ENCODE measurements at places on chromosomes 16 and 17.

DNA sequence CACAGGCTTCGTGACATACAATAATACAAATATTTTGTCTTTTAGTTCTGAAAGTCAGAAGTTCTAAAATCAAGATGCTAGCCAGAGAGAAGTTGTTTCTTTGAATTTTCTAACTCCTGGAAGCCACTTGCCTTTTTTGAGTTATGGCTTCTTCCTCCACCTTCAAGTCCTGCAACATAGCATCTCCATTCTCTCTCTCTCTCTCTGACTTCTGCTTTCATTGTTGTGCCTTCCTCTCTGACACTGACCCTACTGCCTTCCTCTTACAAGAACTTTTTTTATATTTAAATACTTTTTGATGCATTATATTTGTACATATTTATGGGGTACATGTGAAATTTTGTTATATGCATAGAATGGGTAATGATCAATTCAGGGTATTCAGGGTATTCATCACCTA is 205.9 kb downstream of the MAP2K6 start:
- DNase-seq = no peak

DNA sequence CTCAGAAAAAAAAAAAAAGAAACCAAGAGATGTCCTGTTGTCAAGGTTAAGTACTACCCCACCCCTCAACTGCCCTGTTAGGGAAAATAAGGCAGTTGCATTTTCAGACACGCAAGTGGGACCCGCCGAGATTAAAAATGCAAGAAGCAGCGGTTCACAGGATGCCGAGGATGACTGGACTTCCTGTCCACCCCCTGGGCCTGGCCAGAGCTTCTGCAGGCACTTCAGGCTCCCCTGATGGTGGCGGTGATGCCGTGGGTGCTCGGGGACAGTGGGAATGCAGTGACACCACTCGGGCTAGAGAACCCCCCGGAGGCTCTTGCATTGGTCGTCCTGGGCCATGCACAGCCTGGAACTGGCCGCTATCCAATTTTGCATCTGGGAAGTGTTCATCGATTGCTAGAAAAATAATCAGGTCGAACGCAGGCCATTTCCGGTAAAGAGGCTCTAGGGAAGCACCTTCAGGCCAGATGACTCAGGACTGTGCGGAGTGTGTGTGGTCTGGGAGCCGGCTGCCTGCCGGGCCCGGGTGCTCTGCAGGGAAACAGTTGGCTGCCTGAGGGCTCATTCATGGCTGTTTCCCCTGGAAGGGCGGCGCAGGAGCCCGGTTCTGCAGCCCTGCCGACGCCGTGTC is 13.4 kb upstream of the CRISPLD2 start:
- no peak for DNase-seq

DNA sequence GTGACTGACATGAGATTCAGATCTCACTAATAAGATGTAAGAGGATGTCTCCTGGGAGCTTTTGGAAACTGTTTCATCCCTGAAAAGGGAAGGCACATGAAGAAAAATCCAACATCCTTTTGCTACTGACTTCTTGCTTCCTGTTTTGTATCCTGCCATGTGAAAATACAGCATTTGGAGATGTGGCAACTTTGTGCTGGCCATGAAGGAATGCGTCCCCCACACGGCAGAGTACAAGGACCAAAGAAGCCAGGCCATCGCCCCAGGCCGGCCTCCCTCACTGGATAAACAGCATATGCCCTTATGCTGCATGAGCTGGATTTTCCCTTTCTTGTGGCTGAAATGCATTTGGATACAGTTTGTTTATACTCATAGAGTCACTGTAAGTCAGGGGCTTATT is 5.5 kb upstream of the HASPIN start:
- DNase-seq = no peak

GRCh38 chr16:24652209-24652712 is 77.2 kb upstream of the TNRC6A start:
- DNase-seq = no peak

GRCh38 chr17:75147878-75148546 is 6.3 kb downstream of the JPT1 start:
- no peak for DNase-seq

DNA sequence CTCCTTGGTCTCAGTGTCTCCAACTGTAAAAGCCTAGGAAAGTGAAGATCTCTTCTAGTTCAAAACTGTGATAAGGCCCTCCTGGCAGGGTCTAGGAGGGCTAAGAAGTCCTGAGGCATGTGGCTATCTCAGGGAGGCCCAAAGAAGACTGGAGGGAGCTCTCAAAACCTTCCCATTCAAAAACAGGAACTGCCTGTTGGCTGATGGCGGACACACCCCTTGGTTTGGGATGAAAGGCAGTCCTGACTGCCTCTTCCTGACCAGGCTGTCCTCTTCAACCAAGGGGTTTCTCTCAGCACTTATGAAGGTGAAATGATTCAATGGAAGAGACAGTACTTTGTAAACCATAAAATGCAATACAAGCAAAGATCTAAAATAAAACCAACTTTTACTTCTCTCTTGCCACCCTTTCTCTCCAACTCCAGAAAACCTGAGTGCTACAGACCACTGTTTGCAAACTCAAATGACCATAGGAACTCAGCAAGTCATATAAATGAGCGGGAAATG is 4.7 kb downstream of the ZNF764 start:
- DNase-seq = no peak

DNA sequence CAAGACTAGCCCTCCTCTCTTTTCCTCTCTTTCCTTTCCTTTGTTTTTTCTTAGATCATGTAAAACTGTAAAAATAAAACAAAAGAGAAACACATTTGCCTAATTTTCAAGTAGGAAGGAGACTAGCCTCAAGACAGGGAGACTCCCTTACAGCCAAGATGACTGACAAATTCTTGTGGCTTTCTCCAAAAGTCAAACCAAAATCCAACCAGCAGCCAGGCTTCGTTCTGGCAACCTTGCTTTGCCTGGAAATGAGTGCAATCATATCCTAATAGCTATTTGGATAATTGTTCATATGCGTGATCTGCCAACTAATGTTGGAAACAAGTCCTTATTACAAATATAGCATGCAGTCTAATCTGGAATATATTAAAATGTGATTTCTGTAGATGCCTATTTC is 868.9 kb upstream of the SOX9 start:
- no peak for DNase-seq

DNA sequence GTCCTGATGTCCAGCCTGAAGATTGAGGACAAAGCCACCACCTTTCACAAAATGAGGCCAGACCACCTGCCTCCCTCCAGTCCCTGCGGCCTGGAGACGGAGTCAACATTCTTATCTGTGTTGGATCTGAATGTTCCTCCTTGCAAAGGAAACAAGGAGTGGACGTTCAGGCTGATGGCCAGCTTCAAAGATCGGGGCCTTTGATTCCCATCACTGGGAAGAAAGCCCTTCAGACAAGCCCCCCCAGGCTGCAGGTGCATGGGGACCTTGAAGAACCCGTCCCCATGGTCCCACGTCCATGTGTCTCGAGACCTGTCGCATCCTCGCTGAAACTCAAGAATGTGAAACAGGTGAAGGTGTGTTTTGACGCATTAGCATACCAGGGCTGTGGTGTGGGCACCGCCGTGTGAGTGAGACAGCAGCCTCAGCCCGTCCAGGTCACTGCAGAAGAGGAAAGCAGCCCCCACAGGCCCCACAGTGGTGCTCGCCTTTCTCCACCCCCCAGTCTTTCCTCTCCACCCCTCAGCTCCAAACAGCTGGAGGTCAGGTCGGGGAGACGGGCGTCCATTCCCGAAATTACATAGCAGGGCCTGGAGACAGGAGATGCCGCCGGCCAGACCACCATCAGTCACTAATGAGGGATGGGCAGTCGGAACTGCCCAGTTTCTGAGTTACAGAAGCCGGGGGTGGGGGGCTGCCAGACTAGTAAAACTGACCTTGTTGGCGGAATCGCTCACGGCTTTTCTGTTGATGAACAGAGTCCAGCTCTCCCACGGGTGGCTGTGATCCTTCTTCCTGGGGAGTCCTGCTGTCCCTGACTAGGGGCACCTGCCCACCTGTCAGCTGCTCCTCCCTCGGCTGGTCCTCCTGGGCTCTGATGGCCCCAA is 877 bp upstream of the CSNK1D start:
- DNase-seq = no peak

- DNase-seq = no peak
These were observed 24.6 kb downstream of the CNGB1 start for GRCh38 chr16:57946181-57946801.

GRCh38 chr16:86038926-86039310 is 140.0 kb downstream of the IRF8 start:
- no peak for DNase-seq

GRCh38 chr16:6644916-6645315 is 687.7 kb upstream of the RBFOX1 start:
- DNase-seq = no peak

DNA sequence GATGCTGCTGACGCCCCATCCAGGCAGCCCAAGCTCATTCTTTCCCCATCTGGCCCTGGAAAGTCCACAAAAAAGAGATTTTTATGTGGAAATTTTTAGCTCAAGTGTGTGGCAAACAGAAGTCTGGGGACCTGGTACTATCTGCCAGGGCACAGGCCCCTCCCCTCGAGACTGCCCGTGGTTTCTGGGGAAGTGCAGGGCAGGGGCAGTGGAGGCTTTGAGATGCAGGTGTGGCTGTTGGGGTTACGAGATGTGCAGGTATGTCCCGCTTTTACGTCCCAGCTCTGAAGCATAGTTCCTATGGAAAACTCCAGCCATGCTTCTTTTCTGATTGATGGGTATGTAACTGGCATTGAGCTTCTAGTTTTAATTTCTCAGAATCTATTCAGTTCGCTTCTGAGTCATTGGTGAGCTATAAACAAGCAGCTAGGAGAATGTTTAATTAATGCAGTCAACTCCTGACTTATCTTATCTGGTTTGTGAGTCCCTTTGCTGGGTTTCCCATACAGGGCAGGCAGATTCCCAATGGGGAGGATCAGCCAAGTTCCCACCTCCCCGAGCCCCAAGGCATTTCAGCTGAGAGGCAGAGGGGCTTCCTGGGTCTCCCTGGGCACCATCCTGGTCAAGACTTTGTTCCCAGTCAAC is 16.2 kb downstream of the TBX4 start:
- DNase-seq = no peak

- no peak for DNase-seq
These were observed 34.1 kb upstream of the CCR7 start for GRCh38 chr17:40599468-40599763.

- no peak for DNase-seq
These were observed 651 bp upstream of the EIF1 start for GRCh38 chr17:41687828-41688640.

DNA sequence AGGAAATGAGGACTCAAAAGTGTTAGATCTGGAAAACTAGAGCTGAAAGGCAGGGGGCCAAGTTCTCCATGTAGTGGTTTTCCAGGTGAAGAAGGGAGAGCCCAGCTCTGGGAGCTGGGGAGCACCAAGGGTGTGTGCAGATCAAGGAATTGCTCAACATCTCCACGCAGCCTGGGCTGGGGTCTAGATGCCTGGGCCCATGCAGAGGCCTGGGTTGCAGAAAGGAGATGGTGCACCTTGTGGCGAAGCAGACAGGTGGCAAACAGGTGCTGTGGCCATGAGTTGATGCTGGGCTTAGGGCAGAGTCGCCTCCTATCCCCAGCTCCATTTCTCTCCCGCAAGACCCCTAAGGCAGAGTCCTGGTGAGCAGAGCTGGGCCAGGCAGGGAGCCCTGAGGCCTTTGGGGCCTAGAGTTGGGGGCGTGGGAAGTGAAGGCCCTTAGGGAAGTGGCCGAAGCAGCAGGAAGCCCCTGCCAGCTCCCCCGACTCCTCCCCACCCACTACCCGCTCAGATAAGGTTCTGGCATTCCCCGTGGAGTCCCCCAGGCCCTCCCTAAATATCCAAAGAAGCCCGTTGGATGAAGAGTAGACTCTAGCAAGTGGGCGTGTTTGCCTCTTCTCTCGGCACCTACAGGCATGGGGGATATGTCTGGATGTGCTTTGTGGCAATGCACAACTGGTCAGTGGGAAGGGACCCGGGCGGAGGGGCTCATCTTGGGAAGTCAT is 777 bp downstream of the FOXN1 start:
- DNase-seq = no peak

DNA sequence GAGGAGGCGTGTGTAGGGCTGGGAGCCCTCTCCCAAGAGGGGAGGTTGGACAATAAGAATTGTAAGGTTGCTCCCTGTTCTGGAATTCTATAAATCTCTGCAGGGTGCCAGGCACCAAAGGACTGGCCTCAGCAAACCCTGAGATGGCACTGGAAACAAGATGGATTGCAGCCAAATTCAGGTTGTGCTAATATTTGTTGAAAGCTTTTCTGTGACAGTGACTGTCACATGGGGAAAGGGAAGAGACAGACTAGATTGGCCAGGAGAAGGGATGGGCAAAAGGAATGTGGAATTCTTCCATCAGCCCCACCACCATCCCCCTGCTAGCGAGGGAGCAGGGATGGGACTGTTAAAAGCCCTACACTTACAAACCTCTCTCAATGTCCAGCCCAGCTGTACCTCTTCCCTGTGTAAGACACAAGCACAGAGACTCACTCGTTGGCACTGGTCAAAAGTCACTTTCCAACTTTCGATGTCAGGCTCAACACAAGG is 62.4 kb downstream of the SOX9 start:
- DNase-seq = no peak

GRCh38 chr17:68182940-68183551 is 64.8 kb upstream of the AMZ2 start:
- no peak for DNase-seq

DNA sequence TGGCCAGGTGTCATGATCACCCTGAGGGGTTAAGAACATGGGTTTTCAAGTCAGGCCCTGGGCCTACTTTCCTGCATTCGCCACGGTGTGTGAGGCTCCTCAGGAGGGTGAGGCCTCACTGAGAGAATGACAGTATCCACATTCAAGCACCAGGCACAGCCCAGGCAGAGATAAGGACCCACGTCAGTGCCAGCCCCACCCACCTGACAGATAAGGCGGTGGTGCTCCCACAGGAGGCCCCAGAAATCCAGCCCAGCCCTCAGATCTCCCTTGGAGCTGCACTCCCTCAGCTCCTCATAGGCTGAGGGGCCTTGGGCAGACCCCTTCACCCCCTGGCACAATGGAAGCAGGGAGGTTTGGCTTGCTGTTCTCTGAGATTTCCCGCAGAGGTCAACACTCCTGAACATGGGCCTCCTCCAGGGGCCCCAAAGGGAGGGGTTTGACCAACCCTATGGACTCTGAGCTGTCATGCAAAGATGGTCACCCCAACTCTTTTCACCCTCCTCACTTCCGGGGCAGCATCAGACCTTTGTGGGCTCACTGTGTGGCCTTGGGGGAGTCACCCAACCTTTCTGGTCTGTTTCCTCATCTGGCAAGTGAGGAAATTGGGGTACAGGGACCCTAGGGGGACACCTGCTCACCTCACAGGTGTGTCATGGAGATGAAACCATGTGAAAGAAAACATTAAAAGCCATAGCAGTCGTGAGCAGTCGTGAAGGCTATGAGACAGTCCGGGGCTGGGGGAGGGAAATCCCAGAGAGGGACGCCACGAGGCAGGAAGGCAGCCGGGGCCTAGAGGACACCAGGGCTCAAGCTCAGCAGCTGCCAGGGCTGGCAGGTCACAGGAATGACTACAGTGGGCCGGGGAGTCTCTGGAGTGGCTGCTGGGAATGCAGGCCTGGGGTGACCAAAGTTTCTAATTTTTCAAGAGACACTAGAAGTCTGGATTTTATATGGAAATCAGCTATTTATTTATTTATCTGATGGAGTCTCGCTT is 15.4 kb downstream of the PLLP start:
- no peak for DNase-seq

GRCh38 chr17:57182621-57183020 is 73.7 kb upstream of the MSI2 start:
- DNase-seq = no peak

Data from NT2/D1 (cell line).